ENCODE measurements at places on chromosomes 13 and 19.

DNA sequence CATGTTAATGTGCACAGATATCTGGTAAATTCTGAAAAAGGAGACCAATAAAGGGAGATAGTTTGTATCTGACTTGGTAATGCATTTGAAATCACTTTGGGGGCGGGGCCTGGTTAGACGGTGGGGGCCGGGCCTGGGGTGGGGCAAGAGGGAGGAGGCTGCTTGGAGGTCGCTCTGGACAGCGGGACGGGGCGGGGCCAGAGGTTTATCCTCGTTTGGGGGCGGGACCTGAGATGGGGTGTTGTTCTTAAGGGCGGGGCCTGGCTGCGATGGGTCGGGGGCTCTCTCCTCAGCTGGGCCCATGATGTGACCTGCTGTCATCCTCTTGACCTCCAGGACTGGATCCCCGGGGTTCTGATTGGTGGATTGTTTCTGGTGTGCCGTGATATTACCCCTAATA lies 4.9 kb upstream of the ZNF808 start:
- DNase-seq, result no peak

- no peak for DNase-seq
Measured at GRCh38 chr13:22773465-22773864, 407.3 kb upstream of the SGCG start.

GRCh38 chr13:77360032-77360685 lies 33.3 kb upstream of the MYCBP2 start:
- DNase-seq, result no peak

GRCh38 chr19:1312767-1313694 lies 27.4 kb downstream of the EFNA2 start:
- no peak for DNase-seq
